Cortex of kidney (tissue), 1 donor: ENCODE measurements at places on chromosomes 2 and 18.

DNA sequence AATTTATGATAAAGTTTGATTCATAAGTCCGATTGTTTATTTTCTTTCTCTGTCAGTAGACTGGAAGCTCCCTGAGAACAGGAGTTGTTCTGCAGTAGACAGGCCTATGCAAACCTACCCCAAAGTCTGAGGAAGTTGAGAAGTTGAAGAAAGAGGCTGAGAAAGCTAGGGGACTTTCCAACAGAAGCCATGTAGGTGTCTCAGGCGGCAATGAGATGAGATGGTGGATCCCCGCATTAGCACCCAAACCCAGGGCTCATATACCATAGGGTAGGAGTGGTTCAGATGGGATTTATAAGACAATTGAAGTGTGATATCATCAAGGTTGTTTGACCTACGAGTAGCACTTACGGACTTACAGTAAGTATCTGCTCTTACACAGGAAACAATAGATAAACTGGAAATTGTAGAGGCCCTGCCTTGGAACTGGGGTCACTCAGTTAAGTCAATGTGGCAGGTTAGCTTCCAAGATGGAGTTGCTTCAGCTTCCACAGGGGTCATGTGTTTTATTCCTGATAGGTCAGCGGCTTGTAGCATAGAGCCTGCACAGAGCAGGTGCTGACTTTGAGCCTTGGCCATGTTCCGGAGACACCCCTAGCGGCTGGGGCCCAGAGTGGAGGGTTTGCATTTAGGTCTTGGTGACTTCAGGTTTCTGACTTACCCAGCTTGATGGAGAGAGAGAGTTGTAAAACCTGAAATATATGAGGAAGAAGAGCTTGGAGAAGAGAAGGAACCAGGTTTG is 2.3 kb upstream of the PSD4 start:
- DNase-seq, result no peak

DNA sequence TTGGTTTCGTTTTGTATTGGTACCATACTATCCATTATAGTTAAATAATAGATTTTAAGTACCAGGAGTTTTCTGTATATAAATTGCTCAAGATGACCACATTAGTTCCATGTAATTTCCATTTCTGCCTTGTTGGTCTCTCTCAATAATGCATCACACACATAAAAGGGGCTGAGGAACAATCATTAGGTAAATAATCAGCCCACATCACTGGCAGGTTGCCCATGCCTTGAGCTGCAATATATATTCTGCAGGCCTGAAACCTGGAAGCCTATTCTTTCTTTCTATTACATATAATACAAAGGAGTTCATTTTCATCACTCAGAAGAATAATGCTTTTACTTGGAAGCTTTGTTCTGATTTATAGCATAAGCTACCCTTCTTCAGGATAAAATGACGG is 616.1 kb upstream of the PKDCC start:
- DNase-seq, result no peak

- no peak for DNase-seq
Measured at GRCh38 chr2:230496891-230497290, 80.9 kb downstream of the SP100 start.

DNA sequence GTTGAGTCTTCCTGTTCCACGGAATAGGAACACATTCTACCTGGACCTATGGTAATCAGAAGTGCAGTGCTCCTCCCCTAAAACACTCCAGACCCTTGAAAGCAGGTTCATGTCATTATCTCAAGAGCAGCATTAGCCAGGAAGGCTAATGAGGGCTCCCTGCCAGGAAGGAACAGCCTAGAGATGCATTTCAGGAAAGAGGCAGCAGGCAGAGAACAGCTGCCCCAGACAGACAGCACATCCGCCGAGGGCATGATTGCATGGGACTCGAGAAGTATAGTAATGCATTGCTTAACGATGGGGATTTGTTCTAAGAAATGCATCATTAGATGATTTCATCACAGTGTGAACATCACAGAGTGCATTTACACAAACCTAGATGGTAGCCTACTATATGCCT is 171.5 kb downstream of the ALK start:
- no peak for DNase-seq

DNA sequence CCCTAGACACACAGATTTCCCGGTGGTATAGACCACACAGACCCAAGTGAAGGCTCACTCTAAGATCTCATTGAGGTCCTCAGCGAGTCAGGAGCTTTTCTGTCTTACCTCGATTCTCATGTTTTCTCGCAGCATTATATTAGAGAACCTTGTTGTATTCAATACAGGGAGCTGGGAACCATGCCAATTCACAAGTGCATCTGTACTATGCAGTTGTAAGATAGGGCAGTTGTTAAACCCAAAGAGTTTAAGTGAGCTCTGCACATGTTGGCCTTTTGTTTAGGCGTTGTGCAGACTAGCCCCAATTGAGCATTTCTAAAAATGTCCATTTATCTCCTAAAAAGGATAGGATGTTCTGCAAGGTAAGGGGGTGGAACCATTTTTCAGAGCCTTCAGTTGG is 59.6 kb downstream of the FEZ2 start:
- no peak for DNase-seq

DNA sequence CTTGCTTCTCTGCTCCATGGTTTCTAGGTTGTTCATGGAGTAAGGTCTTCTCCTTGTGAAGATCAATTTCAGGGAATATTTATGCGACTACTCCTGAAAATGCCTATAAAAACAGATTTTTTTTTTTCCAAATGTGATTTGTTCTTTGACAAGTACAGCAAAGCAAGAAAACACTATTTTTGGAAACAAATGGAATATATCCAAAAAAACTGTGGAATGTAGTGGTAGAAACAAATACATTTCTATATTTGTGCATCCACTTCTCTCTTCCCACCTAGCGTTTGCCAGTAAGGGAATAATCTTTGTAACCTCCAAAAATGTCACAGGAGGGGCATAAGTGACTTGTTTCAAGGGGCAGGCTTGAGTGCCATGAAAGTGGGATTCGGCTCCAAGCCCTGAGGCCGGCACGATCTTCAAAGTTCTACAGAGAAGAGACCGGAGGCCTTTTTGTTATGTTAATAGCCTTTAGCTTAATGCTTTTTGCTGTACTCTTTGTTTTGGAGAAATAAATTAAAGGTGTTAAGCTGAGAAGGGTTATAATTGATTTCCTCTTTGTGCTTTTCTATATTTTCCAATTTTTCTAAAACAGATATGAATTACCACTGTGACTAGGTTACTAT is 200.6 kb downstream of the NRP2 start:
- no peak for DNase-seq

DNA sequence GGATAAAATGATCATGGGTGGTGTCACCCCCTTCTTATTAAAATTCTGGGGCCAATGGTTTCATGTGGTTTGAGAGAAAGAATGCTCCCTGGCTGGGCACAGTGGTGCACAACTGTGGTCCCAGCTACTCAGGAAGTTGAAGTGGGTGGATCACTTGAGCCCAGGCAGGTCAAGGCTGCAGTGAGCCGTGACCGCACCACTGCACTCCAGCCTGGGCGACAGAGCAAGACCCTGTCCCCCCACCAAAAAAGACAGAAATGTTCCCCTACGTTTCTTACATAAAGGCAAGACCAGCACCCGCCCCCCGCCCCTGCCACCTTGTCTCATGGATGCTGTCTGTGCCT is 53.0 kb upstream of the ID2 start:
- DNase-seq, result no peak

GRCh38 chr2:52542297-52542696 is 1225.3 kb upstream of the CHAC2 start:
- DNase-seq, result no peak

DNA sequence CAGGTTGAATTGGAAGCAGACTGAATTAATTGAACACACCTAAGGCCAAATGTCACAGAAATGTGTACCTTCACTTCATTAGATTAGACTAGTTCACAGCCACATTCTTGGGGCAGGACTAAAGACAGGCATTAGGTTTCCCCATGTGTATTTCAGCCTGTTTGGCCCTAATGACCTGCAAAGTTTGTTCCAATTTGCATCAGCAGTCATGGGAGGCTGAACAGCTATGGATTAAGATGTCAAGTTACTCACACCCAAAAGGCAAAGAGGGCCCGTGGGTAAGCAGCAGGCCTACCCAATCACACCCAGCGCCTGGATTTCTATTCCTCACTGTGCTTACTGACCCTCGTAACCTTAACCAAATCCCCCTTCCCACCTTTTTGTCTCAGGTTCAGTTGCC is 99.6 kb upstream of the RIOK3 start:
- no peak for DNase-seq

- DNase-seq, result no peak
Measured at GRCh38 chr18:72692595-72692994, 148.5 kb upstream of the CBLN2 start.

DNA sequence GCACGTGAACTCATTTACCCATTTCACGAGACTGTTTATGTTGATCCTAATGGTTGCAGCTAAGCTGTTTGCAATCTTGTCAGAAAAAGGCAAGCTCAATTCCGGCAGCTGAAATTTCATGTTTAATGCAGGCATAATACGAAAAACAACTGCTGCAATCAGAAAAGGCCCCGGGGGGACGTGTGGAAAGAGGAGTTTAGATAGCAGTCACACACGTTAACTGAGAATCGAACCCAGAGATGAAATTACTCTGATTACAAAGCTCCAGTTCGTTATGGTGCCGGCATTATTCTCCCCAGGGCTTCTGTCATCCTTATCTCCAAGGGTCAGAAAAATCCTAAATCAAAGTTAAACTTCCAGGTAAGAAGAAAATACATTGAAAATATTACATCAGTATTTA is 79.9 kb upstream of the MYT1L start:
- no peak for DNase-seq

DNA sequence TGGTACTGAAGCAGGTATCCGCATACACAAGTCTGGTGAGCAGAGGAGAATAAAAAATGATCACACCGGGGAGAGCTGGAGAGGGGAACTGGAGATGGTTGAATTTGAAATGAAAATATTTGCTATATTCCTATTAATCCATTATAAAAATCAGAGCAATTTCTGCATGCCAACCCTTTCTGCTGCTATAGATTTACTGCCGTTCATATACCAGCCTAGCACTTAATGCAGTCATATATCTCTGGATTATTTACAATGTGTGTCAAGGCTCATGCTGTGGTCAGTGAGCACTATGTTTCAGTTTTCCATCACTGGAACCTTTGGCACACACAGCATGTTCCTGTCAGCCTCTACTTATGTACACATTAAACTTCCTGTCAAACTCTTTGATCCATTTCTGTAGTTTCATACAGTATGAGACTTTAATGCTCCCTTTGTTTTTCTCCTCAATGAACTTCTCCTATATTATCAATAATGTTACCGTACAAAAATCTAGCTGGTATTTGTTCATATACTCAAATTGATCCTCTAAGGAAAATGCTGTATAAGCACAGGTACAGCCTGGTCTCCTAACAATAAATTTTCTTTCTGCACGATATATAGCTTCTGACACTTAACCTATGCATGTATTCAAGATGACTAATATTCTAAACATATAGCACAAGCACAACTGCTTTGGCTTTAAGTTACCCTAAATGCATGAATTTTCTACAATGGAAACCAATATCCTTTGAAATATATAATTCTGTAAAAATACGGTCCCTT is 36.7 kb downstream of the FANCL start:
- DNase-seq, result no peak

GRCh38 chr2:152432206-152432653 is 97.3 kb downstream of the FMNL2 start:
- DNase-seq, result no peak

DNA sequence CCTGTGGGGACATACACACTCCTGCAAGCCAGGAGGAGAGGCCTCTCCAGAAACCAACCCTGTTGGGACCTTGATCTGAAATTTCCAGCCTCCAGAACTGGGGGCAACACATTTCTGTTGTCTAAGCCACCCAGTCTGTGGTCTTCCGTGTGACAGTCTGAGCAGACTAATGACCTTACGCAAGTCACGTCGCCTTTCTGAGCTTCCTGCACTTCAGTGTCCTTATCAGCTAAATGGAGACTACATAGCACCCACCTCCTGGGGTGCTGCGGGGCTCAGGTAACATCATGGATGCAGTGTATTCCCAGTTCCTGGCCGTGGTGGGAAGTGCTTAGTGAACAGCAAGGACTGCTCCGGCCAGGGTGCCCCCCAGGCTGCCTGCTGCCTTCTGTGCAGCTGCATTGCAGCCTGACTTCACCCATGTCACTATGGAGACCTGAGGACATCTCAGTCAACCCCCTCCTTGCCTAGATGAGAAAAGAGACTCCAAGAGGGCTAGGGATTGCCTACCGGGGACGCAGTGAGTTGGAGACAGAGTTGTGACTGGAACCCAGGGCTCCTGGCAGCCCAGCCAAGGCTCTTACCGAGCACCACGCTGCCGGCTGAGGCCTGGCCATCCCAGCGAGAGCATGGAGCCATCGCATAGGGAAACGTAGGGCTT is 61.2 kb upstream of the FZD5 start:
- DNase-seq, result no peak

- no peak for DNase-seq
Measured at GRCh38 chr2:9790702-9791225, 52.5 kb upstream of the TAF1B start.

DNA sequence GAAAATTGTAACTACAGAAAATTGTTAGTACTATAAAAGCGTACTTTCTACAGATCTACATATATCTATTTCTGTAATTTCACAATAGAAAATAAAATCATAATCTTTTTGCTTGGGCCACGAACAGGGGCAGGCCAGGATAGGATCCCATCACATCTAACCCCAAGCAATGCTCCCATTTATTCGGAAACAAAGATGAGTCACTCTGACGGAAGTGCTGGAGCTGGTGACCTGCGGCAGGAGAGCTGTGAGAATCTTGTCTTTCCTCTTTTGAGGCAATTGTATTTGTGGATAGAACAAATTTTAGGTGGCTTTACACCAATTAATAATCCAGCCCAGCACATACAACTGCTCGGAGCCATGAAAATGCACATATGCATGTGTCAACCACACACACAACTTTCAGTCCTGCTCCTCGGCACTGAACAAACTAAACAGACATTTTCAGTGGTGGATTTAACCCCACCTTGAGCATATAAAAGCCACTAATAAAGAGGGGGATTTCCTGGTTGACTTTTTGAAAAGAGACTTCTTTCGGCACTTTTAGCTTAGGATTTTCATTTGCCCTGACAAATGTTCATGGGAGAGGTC is 22.3 kb upstream of the INSIG2 start:
- no peak for DNase-seq

DNA sequence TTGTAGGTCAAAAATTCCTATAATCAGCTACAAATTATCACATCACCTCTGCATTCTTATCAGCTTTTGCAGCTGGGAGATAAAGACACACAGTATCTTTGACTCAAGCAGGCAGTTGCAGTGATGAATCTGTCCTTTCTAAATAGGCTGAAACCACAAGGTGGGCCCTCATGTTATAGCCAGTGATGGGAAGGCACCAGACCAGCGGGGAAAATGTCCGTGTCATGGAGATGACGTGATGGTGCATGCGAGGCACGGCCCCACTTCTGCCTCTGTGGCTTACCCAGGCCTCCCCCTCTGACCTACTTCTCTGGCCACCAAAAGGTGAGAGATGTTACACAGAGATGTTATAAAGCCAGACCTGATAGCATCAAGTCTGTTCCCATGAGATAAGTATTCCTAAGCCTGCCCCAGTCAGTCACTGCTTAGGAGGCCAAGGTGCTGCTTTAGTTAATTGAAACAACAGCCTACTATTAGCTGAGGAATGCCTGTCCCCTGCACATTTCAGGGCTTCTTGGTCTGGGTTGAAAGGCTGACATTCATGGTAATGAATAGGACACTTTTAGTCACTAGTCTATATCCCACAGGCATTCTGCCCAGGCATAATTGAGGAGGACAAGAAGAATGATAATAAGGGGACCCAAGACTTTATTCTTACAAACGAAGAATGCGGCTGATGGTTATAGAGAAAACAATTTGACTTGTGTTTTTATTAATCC is 327.9 kb downstream of the LPIN1 start:
- DNase-seq, result no peak
